ENCODE measurements at places on chromosomes 5 and 9.

- no peak for DNase-seq
Measured at GRCh38 chr5:149262315-149262714, 9.3 kb upstream of the AFAP1L1 start.

DNA sequence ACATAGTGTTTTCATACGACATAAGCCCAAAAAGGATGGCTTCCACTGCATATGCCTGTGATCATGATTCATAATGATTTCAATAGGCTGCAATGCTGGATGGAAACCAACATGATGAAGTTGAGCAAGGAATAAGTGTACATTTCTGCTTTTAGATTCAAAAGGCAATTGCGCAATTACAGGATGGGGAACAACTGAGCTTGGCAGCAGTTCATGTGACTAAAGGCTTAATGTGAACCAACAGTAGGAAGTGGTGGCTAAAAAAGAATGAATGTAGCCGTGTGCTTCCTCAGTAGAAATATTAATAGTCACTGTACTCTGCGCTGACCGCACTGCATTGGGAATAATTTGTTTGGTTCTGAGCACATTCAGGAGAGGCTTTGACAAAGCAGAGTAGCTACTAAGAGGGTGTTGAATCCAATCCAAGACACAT lies 51.2 kb downstream of the SLC1A3 start:
- peak; percentile 99 for DNase-seq

- DNase-seq, result no peak
Measured at GRCh38 chr5:88113429-88113828, 155.2 kb downstream of the TMEM161B start.

DNA sequence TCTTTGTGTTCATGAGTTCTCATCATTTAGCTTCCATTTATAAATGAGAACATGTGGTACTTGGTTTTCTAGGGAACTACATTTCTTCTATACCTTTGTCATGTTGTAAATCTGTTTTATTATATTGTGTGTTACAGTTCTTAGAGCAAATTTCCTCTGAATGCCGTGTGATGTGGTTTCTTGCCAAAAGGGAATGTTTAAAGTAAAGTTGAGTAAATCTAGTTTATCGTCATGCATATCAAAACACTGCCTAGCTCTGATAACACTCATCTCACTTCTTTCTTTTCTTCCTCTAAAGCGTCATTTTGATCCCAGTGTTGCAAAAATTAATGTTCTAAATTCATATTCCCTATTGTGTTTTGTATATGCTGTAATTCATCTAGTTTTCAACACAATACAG lies 295.4 kb upstream of the HAPLN1 start:
- no peak for DNase-seq

- DNase-seq, result no peak
Measured at GRCh38 chr5:10578293-10578665, 14.4 kb downstream of the ANKRD33B start.

DNA sequence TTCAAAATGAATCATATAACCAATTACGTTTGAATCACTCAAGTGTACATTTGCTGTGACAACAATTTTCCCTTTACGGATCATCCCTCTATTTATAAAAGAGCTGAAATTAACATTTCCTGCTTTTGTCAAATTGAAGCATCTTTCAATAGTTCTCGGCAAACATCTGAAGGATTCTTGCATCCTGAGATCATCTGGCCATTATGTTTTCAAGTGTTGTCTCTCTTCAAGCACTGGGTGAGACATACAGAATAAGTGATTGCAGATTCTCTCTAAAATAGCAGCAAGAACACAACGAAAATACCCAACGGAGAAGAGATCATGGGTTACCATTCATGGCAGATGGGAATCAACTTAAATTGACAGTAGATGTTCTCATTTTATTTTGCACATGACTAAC lies 283.4 kb upstream of the GRAMD2B start:
- DNase-seq, result no peak

GRCh38 chr9:13446938-13447842 lies 167.7 kb upstream of the MPDZ start:
- DNase-seq, result no peak

DNA sequence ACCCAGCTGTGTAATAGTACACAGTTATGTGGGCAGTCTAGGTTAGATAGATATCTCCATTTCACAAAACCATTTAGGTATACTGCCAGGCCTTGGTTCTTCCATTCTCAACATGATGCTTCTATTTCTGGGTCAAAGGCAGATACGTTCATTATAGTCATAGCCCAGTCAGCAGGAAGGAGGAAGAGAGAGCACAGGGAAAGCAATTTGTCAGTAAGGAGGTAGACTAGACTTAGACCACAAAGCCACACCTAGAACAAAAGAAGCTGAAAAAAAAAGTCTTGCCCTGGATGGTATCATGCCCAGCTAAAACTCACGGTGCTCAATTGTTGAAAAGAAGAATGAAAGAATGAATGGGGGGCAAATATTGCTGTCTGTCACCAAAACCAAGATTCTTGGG lies 7.6 kb downstream of the INVS start:
- no peak for DNase-seq

GRCh38 chr5:102865171-102865509 lies 110.0 kb downstream of the PAM start:
- no peak for DNase-seq

- DNase-seq, result no peak
Measured at GRCh38 chr5:153753645-153754432, 263.4 kb downstream of the GRIA1 start.

- DNase-seq, result no peak
Measured at GRCh38 chr5:158855510-158855909, 244.2 kb downstream of the EBF1 start.

GRCh38 chr9:92739346-92739970 lies 25.2 kb downstream of the BICD2 start:
- no peak for DNase-seq

- DNase-seq, result no peak
Measured at GRCh38 chr9:79060766-79061165, 511.0 kb upstream of the TLE4 start.

GRCh38 chr9:114560956-114561355 lies 26.6 kb upstream of the ATP6V1G1 start:
- DNase-seq, result no peak

DNA sequence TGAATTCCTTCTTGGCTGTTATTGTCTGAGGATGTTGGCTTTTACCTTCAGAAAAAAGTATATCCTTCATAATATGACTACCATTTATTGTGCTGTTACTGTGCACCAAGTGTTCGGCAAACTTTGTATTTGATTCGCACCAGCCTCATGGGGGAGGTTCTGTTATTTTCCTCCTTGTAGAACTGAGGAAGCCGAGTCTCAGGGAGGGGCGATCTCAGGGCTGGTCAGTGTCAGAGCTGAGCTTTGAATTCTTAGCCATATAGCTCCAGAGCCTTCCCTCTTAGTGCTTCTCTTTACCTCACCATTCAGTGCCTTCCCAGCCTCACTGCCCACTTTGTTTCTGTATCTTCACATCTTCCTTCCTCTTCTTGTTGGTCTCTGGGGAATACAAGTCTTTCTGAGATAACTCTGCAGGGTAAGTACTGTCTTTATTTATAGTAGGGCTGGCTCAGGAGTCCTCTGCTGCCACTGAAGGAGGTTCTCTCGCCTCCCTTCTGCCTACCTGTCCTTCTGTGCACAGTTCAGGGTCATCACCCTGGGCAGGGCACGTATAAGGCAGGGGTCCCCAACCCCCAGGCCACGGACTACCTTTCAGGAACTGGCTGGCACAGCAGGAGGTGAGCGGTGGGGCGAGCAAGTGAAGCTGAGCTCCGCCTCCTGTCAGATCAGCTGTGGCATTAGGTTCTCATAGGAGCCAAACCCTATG lies 48.4 kb downstream of the GALNT10 start:
- DNase-seq, result no peak

DNA sequence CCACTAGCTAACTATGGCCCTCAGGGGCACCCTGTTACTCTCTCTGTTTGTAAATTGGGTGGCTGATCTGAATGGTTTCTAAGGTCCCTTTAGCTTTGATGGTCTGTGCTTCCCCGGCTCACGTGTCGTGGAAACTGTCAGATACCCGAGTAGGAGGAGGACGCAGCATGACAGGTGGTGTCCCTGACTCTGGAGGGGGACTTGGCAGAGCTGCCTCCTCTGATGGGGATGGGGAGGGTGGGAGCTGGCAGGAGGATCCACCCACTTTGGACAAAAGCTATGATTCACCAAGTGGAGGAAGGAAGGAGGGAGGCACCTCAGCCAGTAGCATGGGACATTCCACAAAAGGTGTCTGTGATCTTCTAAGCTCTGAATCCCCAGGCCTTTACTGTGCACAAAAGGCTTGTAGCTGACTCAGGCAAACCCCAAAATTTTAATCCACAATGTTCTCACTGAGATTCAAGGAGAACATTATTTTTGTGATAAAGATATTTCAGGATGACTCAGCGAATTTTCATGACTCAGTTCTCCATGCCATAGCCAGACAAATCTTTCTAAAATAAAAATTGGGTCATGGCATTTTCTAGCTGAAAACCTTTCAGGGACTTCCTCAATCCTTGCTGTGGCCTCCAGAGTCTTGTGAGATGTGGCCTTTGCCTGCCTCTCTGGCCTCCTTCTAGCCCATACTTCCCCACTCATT lies 131.0 kb upstream of the BRINP1 start:
- DNase-seq, result no peak

DNA sequence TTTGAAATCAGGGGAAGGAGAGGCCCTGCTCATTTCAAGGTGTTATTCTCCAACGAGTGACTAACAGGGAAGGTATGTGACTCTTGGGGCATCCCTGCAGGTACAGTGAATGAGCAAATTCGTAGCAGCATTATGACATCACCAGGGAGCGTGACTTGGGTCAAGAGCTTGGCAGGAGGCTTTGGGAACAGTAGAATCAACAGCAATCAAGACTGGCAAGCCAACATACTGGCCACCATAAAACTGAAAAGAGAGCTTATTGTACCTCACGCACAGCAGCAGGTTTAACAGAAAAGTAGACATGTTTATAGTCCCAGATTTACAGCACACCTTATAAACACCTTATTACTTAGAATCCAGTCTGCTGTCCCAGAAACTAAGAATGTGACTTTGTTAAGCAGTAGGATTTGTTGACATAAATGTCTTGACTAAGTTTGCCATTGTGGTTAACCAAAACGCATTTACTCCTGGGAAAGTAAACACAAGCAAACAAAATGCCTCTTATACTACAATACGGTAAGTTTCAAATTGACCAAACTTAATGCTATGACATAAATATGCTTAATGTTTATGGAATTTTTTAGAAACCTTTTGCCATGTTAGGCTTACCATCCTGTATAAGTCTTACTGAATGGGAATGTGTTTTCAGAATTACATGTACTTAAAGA lies 297.8 kb downstream of the NPR3 start:
- DNase-seq, result no peak

DNA sequence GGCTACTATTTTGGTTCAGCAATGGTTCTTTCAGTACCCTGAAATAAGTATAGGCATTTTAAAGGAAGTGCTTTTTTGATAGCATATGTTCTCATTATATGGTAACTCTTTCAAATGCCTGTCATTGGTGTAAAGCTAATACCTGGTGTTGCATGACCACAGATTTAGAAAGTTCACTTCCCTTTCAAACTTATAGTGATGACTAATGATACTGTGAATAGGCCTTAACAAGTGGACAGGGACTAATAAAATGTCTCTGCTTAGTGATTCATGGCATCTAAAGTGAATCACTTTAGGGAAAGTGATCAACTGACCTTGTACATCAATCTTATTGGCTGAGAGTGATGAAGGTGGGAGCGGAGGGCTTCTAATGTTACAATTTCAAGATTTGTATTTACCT lies 21.6 kb downstream of the MRPL22 start:
- no peak for DNase-seq

GRCh38 chr5:112584781-112585180 lies 152.9 kb upstream of the APC start:
- DNase-seq, result no peak

DNA sequence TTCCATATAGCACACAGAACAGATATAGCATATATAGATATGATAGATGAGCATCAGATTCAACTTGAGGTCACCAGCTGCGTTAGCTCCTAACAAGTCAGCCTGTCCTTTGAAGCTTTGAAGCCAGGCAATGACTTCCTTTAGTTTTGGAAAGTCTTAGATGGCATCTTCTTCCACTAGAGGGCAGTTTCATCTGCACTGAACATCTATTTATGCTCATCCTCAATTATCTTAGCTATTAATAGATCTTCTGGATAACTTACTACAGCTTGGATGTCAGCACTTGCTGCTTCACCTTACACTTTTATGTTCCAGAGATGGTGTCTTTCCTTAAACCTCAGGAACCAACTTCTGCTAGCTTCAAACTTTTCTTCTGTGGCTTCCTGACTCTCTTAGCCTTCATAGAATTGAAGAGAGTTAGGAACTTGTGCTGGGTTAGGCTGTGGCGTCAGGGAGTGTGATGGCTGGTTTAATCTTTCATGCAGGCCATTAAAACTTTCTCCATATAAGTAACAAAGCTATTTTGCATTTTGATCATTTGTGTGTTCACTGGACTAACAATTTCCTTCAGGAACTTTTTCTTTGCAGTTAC lies 1401.4 kb downstream of the EFNA5 start:
- no peak for DNase-seq

GRCh38 chr5:9046756-9047481 lies 499.0 kb downstream of the SEMA5A start:
- DNase-seq, result no peak

DNA sequence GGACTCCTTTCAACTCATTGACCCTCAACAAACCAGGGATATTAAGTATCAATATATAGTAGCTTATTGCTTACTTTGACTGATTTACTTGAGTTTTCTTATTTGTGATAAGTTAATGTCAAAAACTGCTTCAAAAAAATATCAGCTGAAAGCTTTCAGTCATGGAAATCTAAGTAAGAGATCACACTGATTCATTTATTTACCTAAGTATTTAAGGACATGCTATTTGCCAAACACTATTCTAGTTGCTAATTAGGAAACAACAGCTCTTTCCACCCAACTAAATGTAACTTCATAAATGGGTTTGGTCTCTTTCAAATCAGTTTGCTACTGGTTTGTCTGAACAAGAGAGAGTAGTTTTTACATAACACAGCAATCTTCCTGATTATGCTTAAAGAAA lies 48.2 kb downstream of the CHD1 start:
- no peak for DNase-seq

DNA sequence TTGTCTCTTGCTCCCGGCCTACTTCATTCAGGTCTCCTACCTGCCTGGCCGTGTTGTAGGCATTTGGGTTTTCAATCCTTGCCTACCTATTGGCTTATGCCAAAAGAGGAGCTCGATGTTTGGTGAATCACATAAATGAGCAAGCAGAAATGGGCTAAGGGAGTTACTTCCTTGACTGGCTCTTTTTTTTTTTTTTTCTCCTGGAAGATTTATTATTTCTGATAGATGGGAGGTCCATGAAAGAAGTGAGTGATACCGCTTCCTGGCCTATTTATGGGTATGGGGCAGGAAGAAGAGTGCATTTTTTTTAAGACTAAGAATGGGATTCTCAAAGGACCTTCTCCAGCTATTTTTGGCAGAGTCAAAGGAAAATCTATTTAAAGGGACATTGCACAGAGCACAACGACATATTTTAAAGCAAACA lies 294.1 kb downstream of the ARHGAP26 start:
- DNase-seq, result no peak
